ENCODE measurements at places on chromosomes 6 and 20.

DNA sequence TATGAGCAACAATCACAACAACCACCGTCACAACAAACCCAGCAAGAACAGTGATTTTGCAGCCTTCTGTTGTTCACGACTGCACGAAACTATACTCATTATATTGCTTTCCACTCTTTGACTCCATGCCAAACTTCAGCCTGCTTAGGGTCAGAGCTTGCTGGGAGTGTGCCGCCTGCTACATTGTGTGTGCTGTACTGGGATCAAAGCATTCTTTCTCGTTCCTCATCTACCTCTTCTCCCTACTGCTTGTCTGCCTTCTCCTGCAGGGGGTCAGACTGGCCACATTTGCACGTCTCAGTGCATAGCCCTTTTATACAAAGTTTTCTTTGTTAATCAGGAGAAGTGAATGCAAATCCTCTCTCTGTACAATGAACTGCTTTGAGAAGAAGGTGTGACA, 401.6 kb upstream of the CITED2 start:
- no peak for DNase-seq

- DNase-seq, result no peak
These were observed 311.9 kb upstream of the SULF2 start for GRCh38 chr20:48096957-48097890.

GRCh38 chr20:36856691-36857635, 19.0 kb upstream of the TLDC2 start:
- no peak for DNase-seq

DNA sequence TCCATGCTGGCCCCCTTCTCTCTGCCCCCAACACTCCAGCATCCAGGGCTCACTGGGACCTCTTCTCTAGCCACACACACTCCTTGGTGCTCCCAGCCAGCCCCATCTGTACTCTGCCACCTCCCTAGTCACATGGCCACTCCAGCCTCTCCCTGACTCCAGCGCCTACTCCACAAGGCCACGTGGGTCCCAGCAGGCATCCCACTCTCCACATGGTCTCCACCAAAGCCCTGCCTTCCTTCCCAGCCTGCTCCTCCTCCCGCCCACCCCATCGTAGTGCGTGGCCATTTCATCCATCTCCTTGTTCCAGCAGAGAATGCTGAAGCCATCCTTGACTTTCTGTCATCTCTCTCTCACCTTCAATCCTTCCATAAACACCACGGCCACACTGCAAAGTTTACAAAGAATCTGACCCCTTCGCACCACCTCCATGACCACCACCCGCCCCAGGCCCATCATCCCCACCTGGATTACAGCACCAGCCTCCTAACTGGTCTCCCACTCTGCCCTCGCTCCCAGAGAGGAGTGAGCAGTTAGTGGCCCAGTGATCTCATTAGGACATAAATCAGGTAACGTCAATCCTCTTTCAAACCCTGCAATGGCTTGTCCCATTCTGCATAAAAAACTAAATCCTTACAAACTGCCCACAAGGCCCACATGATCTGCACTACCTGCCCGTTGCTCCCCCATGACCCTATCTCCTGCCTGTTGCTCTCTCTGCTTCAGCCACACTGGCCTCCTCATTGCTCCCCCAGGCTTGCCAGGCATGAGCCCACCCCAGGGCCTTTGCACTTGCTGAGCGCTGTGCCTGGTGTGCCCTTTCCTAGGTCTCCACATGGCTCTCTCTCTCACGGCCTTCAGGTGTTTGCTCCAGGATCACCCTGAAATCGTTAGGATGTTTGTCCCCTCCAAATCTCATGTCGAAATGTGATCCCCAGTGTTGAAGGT, 96.2 kb downstream of the GRM4 start:
- DNase-seq, result no peak

- DNase-seq, result no peak
These were observed 374.1 kb upstream of the MANEA start for GRCh38 chr6:95203153-95203754.

- no peak for DNase-seq
These were observed 31.2 kb downstream of the SIRPD start for GRCh38 chr20:1526310-1526709.

DNA sequence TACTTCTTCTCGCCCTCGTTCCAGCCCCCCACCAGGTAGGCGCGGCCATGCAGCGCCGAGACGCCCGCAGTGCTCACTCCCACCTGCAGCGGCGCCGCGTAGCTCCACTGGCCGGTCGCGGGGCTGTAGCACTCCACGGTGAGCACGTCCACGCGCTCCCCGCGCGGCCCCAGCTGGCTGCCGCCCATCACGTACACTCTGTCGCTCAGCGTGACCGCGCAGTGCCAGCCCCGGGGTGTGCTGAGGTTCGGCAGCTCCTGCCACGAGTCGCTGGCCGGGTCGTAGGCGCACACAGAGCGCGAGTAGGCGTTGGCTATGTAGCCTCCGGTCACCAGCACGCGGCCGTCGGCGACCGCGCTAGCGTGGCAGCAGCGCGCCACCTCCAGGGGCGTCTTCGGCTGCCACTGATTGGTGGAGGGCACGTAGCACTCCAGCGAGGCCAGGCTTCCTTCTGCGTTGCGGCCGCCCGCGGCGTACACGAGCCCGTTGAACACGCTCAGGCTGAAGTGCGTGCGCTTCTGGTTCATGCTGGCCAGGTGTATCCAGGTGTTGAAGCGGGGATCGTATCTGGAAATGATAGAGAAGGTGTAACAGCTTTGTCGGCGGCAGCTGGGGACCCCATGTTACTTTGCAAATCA, 13.7 kb downstream of the KLHL31 start:
- peak; percentile 62 for DNase-seq

DNA sequence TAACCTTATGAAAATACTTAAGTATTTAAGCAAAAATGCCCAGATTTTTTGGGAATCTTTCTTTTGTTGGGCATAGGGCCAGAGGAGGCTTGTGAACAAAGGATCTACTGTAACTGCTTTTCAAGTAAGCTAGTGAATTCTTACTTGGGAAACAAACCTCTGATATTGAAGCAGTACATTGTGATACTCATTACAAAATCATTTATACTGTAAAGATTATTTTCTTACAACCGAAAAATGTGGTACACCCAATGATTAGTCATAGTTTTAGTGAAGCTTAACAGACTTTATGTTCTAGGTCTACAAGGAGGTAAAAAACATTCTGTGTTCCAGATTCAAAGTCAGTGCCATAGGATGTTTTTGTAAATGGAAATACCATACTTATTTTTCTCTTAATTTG, 272.9 kb upstream of the KCNQ5 start:
- DNase-seq, result no peak

DNA sequence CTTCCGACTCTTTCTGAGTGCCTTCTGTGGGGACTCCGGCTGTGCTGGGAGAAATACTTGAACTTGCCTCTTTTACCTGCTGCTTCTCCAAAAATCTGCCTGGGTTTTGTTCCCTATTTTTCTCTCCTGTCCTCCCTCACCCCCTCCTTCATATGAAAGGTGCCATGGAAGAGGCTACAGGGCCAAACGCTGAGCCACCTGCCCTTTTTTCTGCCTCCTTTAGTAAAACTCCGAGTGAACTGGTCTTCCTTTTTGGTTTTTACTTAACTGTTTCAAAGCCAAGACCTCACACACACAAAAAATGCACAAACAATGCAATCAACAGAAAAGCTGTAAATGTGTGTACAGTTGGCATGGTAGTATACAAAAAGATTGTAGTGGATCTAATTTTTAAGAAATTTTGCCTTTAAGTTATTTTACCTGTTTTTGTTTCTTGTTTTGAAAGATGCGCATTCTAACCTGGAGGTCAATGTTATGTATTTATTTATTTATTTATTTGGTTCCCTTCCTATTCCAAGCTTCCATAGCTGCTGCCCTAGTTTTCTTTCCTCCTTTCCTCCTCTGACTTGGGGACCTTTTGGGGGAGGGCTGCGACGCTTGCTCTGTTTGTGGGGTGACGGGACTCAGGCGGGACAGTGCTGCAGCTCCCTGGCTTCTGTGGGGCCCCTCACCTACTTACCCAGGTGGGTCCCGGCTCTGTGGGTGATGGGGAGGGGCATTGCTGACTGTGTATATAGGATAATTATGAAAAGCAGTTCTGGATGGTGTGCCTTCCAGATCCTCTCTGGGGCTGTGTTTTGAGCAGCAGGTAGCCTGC, 4.8 kb downstream of the PIM1 start:
- no peak for DNase-seq

GRCh38 chr6:153130515-153131036, 506 bp downstream of the RGS17 start:
- DNase-seq, result no peak

GRCh38 chr20:5936238-5936637, 14.1 kb downstream of the TRMT6 start:
- DNase-seq, result no peak

- DNase-seq, result no peak
These were observed 10.3 kb upstream of the R3HDML start for GRCh38 chr20:44326391-44327159.

GRCh38 chr20:49426873-49427272, 55.6 kb downstream of the KCNB1 start:
- no peak for DNase-seq

GRCh38 chr6:107504270-107505026, 14.5 kb downstream of the SOBP start:
- DNase-seq, result no peak

DNA sequence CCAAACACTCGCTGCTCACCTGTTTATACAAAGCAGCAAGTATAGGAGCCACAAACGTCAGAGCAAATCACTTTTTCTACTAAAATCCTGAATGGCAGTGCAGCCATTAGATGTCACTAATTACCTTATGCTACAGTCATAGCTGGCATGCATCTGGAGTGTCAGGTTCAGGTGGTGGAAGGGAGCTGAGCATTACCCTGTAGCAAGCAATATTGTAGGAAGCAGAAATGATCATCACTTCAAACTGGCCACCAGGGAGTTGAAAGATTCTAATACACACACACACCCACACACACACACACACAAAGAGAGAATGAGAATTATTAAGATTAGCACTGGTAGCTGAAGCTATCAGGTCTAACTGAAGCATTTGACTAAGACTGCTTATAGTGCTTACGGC, 75.8 kb downstream of the EFHC1 start:
- DNase-seq, result no peak

GRCh38 chr6:141963543-141964295, 169.0 kb upstream of the GJE1 start:
- no peak for DNase-seq

- DNase-seq, result no peak
These were observed 120.9 kb upstream of the PHACTR3 start for GRCh38 chr20:59483481-59483880.

DNA sequence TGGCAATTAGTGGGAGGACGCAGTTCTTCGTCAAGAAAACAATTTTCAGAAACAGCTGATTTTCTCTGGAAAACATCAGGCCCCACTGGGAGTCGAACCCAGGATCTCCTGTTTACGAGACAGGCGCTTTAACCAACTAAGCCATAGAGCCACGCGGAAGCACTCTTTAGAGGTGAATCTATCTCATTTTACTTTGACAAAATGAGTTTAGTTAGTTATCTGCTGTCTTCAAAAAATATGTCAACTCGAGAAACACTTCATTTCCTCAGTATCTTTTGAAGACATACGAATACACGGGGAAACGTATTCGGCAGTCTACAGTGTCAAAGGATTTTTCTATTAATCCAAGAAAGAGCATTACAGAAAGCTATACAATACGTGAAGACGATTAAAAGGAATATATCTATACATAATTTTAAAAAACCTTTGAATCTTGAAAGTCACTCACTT, 26.7 kb downstream of the GPX6 start:
- DNase-seq, result no peak

DNA sequence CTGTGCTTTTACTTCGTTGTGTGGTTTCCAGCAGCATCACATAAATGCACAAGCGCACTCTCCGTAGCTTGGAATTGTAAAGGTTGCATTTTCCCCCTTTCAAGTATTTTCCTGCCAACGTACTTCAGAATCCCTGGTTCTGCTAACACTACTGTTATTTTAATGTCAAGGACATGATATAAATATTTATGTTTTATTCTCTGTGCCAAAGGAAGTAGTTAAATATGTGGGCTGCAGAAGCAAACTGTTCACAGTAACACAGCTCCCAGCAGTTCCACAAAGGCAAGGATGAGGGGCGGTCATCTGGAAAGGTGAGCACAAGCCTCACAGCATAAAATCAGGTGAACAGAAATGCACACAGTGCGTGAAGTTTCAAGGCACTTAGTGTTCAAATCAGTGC, 85.3 kb upstream of the PDE10A start:
- no peak for DNase-seq

DNA sequence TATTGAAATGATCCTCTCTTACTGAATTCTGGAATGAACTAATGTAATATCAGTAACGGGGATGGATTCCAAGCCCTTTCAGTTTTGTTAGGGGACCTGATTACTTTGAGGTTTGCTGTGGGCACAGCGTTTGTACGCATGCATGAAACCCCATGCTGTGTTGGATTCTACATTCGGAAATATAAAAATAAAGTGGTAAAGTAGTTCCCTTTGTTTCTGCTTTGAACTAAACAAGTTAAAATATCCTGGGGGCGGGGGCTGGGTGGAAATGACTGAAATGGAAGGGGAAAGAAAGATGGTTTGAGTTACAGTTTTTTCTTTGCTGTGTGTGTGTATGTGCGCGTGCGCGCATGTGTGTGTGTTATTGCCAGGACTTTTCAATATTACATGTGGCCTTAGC, 196.5 kb upstream of the OPRM1 start:
- no peak for DNase-seq

GRCh38 chr6:110399219-110400071, 15.9 kb downstream of the DDO start:
- no peak for DNase-seq

DNA sequence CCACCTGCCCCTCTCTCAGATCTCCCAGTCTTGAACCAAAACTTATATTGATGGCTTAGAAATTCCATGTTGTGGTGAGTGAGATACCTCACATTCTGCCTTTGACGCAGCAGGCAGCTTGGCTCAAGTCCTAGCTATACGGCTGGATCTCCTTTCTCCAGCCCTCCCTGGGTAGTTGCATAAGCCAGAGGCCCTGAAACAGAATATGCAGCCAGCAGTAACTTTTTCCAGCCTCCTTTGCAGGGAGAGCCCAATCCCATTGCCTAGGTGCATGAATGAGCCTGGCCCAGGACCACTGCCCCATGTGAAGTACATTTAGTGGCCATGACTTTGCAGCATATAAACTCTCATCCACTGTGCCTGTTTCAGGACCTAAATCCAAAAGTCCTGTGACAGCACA, 202.2 kb upstream of the CDYL start:
- DNase-seq, result no peak

GRCh38 chr20:16732506-16733152, 2.8 kb downstream of the SNRPB2 start:
- no peak for DNase-seq

DNA sequence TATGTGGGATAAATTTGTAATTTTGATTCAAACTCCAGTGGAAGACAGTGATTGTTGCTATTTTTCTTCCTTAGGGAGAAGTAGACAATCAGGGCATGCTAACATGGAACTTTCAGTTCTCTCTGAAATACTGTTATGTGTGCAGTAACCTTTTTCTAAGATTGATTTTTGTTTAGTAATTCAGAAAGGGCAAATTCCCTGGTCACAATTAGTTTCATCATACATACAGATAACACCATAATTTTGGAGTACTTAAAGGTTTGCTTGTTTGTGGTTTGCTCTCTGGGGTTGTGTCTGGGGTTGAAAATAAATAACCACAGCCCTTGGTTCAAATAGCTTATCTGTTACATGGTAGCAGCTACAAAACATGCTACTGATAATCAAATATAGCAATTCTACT, 34.4 kb downstream of the ADGRG6 start:
- no peak for DNase-seq

GRCh38 chr20:44541992-44542391, 20.1 kb upstream of the SERINC3 start:
- no peak for DNase-seq

GRCh38 chr20:61159957-61160686, 91.9 kb upstream of the CDH4 start:
- no peak for DNase-seq
